ENCODE measurements at places on chromosomes 3 and 15.

DNA sequence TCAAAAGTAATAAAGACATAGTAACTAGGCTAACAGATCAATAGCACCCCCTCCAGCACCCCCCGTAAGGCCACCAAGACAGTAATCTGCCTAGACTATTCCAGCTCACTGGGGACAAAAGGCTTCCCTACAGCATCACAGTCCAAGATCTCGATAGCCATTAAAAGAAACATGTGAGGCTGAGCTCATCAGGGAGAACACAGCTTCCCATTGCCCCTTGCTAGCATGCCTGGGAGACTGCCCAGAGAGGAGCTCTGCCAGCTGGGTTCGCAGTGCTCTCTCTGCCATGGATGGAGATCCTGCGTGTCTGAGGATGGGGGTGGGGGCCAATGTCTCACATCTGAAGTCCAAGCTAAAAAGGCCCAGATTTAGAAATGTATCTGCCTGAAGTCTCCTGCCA is 17.8 kb downstream of the LRIG1 start:
- DNase-seq, result no peak

DNA sequence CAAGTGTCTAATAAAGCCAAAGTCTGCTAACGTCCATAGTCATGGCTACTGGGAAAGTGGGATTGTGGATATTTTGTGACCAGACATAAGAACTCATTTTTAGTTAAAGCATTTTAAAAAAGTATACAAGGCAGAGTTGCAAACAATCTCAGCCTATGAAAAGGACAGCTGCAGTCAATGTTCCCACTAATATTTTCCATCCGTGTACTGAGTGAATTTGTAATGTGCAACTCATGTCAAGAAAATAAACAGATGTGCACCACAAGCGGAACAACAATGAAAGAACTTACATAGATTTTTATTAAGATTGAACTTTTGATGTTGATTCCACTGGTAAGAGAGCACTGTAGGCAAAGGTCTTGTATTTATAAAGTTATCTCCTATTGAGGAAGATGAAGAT is 231.3 kb upstream of the SEMA6D start:
- no peak for DNase-seq

- DNase-seq, result no peak
These were observed 163.0 kb upstream of the BFSP2 start for GRCh38 chr3:133236901-133237300.

DNA sequence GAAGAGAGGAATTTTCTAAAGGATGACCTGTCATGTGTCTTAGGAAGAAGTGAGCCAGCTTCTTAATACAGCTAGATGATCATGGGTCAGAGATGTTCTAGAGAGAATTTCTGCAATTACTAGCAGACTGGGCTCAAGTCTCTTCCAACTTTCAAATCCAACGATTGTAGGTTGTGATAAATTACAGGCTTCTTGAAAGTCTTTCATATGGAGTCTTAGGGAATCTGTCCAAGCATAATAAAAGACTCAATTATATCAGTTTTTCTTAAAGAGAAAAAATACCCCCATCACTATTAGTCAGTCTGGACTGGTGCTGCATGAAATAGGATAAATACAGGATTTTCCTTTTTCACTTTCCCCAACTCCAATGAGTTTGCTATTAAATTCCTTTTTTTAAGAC is 59.1 kb downstream of the DRD3 start:
- no peak for DNase-seq

DNA sequence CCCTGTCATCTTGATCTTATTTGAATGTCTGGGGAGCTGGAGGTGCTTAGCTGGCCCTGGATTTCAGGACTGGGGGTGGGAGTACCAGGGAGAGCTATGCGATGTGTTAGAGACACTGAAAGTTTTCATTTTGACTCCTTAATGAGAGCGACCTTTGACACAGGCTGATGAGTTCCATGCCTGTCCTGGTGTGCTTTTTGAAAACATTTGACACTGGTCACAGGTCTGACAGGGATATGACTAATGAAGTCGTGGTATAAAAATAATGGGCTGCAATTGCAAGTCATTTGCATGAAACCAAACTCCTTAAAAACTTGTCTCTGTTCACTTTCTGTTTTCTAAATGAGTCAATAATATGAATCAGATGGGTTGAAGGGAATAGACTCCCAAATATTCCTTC is 81.9 kb downstream of the MECOM start:
- no peak for DNase-seq

GRCh38 chr3:156473341-156473740 is 81.6 kb downstream of the SSR3 start:
- DNase-seq, result no peak

DNA sequence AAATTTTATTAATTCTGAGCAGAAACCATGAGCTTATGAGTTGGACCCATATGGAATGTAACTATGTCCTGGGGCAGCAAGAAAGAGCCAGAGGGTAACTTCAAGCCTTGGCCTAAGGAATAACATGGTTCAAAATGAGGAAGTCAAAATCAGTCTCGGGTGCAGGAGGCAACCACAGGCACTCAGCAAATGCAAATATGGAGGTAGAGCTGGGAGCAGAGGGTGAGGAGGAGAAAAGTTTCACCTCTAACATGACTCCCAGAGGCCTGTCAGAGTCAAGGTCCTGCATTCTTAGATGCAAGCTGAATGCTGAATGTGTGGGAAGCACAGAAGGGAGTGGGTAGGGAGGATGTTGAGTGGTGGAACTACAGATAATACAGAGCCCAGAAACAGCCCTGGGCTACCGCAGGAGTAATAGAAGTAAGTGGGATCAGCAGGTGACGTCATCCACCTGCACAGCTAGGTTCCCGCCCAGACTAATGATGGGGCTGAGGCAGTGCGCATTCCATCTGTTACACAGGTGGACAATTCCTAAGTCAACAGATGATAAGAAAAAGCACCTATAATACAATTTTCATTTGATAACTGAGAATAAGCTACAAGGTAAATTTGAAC is 279.8 kb upstream of the ARRDC4 start:
- DNase-seq, result no peak
